ENCODE measurements at places on chromosomes 11 and 22.
A peak's percentile ranks its signal among the peaks of the same experiment; 100 is the strongest.

- DNase-seq, result no peak
These were observed 5.1 kb downstream of the VSIG10L2 start for GRCh38 chr11:125950696-125951651.

GRCh38 chr11:129815596-129816461 lies at the start of gene TMEM45B:
TSS of gene TMEM45B (plus strand) at chr11:129815848. CDS start at chr11:129852483, 36,635 bp downstream.
- no peak for DNase-seq

- no peak for DNase-seq
These were observed 33.9 kb downstream of the ALX4 start for GRCh38 chr11:44275961-44276550.

DNA sequence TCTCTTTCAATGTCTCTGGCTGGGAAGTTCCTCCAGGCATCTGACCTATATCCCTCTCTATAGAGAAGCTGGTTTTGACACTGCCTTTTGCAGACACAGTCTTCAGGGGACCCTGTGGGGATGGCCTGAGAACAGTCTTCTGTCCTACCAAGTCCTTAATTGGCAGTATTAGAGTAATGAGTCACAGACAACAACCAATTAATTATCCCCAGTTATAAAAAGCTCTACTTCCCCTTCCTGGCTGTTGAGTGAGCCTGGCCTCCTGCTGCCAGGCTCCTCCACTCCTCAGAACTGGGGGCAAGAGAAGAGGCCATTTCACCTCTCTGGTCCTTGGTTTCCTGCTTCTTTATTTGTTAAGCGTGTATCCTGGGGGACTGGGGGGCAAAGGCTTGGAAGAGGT lies 41.2 kb upstream of the KLHL35 start:
- DNase-seq, result peak; percentile 77

GRCh38 chr11:4539603-4540219 lies 5.3 kb upstream of the OR52M1 start:
- peak; percentile 72 for DNase-seq

DNA sequence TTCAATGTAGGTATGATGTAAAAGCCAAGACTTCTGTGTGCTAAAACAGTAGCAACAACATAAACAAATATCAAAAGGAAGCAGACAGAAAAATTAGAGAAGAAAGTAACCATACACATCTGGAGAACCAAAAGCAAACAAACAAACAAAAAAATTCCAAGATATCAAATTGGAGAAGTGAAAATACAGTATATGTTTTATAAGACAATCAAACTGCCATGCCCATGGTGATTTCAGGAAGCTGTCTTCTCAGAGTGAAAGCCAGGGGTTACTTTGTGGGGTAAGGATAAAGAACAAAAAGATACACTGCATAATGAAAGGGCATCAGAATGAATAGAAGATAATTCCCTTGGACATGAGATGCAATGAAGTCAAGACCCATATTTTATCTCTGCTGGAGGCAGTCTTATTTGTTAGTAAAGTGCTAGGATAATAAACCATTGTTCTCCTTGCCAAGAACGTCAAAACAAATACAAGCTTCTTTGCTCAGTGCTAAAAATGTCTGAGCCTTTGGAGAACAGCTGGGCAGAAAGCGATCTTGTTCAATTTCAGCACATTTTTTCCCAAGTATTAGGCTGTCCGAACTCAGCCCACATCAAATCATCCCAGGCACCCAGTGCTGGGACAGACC lies 38.1 kb upstream of the LDLRAD3 start:
- DNase-seq, result no peak

- no peak for DNase-seq
These were observed 31.3 kb downstream of the ARRB1 start for GRCh38 chr11:75320046-75320618.

- DNase-seq, result no peak
These were observed 34.1 kb downstream of the CHRDL2 start for GRCh38 chr11:74696939-74697675.

GRCh38 chr11:107928767-107929507 lies 689 bp downstream of the RAB39A start:
- DNase-seq, result no peak

GRCh38 chr11:209275-210121 lies 2.0 kb downstream of the RIC8A start:
- DNase-seq, result peak; percentile 47

DNA sequence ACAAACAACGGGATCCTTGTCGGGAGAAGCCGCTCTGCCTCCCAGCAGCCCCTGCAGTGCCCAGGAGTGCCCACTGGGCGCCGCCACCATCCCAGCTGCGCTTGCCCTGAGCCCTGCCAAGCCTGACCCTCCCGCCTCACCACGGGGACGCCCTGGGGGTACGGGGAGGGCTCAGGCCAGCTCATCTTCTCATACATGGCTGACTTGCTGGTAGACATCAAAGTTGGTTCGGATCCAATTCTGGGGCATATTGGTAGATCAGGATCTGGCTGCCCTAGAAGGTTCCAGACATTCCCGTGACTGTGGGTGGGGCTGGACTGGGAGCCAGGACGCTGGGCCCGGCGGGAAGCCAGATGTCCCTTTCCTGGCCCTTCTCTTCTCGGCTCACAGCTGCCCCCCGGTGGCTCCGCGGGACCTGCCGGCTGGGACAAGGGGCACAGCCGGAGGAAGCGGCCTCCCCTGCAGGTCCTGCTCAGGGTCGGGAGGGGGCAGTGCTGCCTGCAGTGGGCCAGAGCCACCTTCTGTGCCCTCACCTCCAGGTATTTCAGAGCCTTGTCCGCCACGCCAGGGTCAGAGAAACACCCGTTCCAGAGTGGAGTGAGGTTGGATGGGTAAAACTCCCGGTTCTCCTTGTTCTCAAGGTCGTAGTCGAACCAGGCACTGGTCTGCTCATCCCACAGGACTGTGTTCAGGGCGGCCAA lies 10.6 kb upstream of the TREH start:
- DNase-seq, result peak; percentile 93

- no peak for DNase-seq
These were observed 16.0 kb downstream of the CALCA start for GRCh38 chr11:14956111-14956510.

DNA sequence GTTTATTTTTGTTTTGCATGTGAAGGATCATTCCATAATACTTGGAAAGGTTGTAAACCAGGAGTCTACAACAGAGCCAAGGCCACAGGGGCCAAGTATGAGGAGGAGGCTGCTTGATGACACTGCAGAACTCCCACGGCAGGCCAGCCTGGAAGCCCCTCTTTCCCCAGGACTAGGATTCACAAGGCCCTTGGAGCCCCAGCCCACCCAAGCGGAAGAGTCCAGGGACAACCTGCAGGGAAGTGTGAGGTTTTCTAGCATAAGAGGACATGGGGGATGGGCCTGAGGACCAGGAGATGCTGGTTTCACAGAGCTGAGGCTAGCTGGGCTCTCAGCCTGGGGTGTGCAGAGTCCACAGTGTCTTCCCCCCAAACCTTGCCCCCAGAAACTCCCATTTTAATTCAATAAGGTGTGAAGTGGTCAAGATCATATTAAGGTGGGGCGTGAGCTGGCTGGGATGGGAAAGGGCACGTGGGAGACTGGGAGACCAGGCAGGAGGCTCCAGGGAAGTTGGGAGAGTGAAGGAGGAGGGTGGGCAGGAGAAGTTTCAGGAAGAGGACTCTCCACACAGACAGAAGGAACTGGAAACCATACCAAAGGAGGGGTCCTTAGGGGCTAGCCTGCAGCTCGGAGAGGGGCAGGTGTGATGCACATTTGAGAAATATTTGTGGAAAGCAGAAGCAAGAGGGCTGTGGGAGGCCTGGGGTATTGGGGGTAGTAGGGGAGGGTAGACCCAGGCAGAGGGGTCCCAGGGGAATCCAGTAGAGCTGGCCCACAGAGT lies 12.4 kb downstream of the GNAZ start:
- DNase-seq, result no peak

DNA sequence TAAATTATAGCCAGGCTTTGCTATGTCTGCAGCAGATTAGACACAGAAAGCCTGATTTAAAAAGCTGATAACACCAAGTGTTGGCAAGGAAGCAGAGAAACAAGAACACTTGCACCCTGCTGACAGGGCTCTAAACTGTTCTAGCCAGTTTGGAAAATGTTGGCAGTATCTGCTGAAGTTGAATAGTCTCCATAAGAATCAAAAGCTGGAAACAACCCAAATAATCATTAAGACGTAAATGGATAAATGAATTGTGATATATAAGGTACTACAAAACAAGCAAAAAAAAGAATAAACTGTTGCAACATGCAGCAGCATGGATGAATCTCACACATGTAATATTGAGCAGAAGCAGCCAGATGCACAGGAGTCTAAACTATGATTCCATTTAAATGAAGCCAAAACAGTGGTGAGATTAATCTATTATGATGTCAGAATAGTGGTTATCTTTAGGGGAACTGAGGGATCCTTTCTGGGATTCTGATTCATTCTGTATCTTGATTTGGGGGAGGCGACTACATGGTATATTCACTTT lies 40.4 kb upstream of the ADORA2A start:
- no peak for DNase-seq

GRCh38 chr22:41382610-41383009 lies 868 bp downstream of the TEF start:
- no peak for DNase-seq

DNA sequence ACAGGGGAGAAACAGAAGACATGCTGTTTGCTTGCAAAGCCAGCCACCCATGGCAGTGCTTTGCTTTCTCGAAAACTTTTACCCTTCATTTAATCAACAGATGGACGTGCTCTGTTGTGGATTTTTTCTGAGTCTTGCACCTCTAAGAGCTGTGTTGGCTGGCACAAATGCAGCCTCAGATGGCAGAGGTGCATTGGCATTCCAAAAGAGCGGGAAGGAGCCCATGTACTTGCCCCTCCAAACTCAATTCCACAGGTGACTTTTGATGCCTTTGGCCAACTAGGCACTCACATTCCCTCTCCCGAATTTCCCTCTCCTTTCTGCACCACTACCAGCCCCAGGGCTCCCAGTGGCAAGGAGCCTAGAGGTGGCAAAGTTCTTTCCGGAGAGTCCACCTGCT lies 1.2 kb downstream of the KIRREL3 start:
- DNase-seq, result no peak

DNA sequence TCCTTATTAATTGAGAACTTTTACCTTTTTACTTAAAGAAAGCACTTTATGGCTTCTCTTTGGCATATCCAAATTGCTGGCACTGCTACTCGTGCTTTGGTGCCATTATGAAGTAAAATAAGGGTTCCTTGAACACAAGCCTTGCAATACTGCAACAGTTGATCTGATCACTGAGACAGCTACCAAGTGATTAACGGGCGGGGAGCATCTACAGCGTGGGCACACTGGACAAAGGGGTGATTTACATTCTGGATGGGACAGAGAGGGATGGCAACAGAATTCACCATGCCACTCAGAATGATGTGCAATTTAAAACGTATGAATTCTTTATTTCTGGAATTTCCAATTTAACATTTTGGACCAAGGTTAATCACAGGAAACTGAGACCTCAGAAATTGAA lies 7.7 kb downstream of the CHRDL2 start:
- DNase-seq, result no peak

- DNase-seq, result no peak
These were observed 65.4 kb upstream of the CHRM4 start for GRCh38 chr11:46457021-46457420.

GRCh38 chr11:47257517-47258316 lies at the start of gene NR1H3:
TSS of gene NR1H3 (plus strand) at chr11:47257996. CDS start at chr11:47259217, 1,221 bp downstream.
- peak; percentile 80 for DNase-seq

DNA sequence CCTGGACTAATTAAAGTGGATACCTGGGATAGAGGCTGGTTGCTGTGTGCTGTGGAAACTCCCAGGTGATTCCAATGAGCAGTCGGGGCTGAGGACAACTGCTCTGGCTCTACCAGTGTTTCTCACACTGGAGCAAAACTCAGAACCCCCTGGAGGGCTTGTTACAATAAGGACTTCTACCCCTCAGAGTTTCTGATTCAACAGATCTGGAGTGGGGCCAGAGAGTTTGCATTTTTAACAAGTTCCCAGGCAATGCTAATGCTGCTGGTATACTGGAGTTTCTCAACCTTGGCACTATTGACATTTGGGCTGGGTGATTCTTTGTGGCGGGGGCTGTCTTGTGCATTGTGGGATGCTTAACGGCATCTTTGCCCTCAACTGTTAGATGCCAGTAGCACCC lies 353.7 kb downstream of the MIAT start:
- no peak for DNase-seq

GRCh38 chr11:80831374-80831773 lies 1390.5 kb upstream of the TENM4 start:
- no peak for DNase-seq

DNA sequence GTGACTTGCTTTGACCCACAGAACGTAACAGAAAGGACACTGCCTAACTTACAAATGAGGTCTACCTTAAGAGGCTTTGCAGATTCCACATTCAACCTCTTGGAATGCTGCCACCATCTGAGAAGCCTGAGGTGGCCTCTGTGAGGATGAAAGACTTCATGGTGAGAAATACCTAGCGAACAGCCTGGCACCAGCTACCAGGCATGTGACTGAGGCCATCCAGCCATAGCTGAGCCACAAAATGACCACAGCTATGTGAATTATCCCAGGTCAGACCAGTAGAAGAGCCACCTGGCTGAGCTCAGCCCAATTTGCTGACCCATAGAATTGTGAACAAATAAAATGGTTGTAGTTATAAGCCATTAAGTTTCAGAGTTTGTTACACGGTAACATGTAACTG lies 37.5 kb downstream of the PPARA start:
- no peak for DNase-seq

DNA sequence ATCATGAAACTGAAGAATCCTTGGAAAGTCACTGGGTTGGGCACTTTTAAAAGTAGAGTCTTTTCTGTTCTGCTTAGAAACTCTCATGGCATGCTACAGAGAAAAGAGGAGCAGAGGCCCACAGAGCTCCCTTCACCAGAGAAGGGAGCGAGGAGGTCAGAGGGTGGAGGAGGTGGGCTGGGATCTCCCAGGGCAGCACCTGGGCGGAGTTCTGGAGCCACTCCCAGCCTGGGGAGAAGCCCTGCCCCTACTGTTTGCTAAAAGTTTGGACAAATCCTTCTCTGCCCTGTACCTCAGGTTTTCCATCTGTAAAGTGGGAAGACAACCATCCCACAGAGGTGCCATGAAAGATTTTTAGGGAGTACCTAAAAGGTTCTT lies 299.1 kb downstream of the KIRREL3 start:
- no peak for DNase-seq

DNA sequence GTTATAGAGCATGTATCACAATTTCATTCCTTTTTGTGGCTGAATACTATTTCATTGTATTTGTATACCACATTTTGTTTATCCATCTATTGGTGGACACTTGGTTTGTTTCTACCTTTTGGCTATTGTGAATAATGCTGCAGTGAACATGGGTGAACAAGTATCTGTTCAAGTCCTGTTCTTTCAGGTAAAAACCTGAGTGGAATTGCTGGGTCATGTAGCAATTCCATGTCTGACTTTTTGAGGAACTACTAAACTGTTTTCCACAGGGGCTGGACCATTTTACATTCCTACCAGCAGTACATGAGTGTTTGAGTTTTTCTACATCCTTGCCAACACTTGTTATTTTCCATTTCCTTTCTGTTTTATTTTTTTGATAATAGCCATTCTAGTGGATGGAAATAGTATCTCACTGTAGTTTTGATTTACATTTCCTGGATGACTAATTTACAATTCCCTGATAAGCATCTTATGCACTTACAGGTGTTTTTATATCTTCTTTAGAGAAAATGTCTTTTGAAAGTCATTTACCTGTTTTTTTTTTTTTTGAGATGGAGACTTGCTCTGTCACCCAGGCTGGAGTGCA lies 12.2 kb downstream of the CABIN1 start:
- DNase-seq, result no peak

- DNase-seq, result peak; percentile 83
These were observed 1.1 kb upstream of the FBXO7 start for GRCh38 chr22:32473388-32473952.
